ENCODE measurements at places on chromosomes 1 and 21. TPM values are rescaled to one million over a fixed set of nuclear protein-coding genes. Genes with fewer than 3 reads are reported as not detected.

GRCh38 chr1:176733661-176734060, 270.7 kb downstream of the PAPPA2 start:
- no peak overlapping the region for H3K4me3 ChIP-seq
- H3K4me1 ChIP-seq, result no peaks in the 10 kb centered on the region
- DNase-seq, result no peak

DNA sequence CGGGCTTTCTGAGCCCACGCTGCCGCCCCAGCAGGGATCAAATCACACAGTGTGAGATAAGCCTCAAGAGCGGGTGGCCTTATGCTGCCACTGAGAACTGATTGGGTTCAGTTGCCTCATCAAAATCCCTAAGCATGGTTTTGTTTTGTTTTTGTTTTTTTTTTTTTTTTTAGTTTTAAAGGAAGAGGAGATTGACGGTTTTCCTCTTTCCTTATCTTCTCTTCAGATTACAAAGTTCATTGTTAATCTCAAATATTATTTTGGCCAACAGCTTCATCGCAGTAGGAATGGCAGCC, 651 bp downstream of the COA6 start:
- peak overlapping the region; percentile 99 for H3K27ac ChIP-seq
- H3K4me3 ChIP-seq, result peak overlapping the region; percentile 97

- no peak for DNase-seq
- no peaks in the 10 kb centered on the region for H3K4me1 ChIP-seq
- H3K4me3 ChIP-seq, result no peak overlapping the region
- H3K27ac ChIP-seq, result no peak overlapping the region
- no peaks in the 10 kb centered on the region for H3K27me3 ChIP-seq
- no peaks in the 10 kb centered on the region for H3K36me3 ChIP-seq
These were observed 60.7 kb downstream of the MORN1 start for GRCh38 chr1:2330519-2331199.

DNA sequence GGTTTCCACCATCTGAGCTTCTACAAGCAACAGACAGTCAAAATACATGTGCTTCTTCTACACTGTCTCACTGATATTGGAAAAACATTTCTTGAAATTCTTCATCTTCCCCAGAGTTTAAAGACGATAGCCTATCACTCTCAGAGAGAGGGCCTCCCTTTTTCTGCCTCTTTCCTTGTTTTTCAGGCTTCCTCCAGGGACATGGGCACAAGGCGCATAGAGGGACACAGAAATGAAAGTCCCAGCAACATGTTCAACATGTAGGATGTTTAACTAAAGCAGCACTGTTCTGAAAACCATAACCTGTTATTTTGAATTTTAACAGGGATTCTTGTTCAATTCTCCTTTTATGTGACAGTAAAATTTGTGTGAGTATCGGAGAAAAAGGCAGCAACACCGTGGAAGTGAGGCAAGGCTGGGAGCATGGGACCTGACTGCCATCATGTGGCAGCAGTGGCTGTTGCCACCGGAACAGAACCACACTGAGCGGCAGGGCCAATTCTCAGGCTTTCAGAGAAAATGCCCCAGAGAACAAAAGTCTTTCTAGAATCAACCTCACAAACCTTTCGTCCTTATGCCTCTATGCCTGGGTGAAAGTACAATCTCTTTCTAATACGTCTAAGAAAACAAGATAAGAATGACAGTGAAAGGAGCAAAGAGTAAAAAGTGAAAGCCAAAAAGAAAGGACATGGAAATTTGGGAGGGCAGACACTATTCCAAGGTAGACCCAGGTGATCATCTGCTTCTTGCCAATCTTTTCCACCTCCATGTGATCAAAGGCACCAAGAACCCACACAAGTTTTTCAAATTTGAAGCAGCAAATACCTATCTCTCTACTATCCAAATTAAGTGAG, 54.5 kb downstream of the PCNX2 start:
- H3K4me3 ChIP-seq, result no peak overlapping the region
- no peaks in the 10 kb centered on the region for H3K27me3 ChIP-seq
- H3K27ac ChIP-seq, result no peak overlapping the region
- DNase-seq, result no peak
- H3K36me3 ChIP-seq, result no peaks in the 10 kb centered on the region

DNA sequence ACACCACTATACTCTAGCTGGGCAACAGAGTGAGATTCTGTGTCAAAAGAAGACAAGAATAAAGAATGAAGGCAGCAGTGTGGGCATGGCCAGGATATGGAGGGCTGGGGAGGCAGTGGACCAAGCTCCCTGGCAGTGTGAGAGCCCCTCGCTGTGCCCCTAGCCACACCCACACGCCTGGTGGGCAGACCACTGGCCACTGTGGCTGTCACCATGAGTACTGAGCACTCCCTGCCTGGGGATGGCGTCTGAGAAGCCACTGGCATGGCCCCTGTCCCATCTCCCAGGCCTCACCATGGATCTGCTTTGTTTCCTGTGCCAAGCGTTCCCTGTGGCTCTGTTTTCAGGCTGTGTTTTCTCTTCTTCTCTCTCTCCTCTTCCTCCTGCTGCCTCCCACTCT, 51.7 kb downstream of the STUM start:
- H3K27ac ChIP-seq, result no peak overlapping the region
- no peaks in the 10 kb centered on the region for H3K36me3 ChIP-seq
- no peaks in the 10 kb centered on the region for H3K27me3 ChIP-seq
- no peaks in the 10 kb centered on the region for H3K4me1 ChIP-seq
- H3K4me3 ChIP-seq, result no peak overlapping the region

GRCh38 chr1:172397221-172397620, 23.3 kb upstream of the C1orf105 start:
- H3K27me3 ChIP-seq, result no peaks in the 10 kb centered on the region
- no peaks in the 10 kb centered on the region for H3K36me3 ChIP-seq
- no peak overlapping the region for H3K4me3 ChIP-seq
- no peak overlapping the region for H3K27ac ChIP-seq
- no peak for DNase-seq

Gene MAEL
- total RNA-seq, result not detected

Gene VAV3
- total RNA-seq, result 4.4 TPM

Gene CNKSR1
- 0.86 TPM for total RNA-seq

Gene PGLYRP4
- total RNA-seq, result not detected

Gene CCDC190
- not detected for total RNA-seq

Gene C1orf50
- total RNA-seq, result 8.7 TPM

Gene SMIM34
- not detected for total RNA-seq

Gene THBS3
- 7.8 TPM for total RNA-seq

Gene ADGRL4
- total RNA-seq, result not detected

Measured in CD8-positive, alpha-beta memory T cell (primary cell).